Activated naive CD4-positive, alpha-beta T cell (primary cell): ENCODE measurements at places on chromosomes 5 and 9.

DNA sequence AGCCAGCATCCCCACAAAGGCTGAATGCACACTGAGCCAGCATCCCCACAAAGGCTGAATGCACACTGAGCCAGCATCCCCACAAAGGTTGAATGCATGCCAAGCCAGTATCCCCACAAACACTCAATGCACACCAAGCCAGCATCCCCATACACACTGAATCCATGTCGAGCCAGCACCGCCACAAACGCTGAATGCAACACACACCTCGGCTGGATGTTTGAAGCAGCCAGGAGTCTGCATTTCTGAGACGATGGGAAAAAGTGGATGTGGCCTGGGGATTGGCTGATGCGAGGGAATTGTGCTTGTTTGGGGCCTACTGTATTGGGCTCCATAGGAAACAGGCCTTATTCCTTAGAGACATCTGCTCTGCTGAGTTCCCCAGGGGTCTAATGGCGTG, 30.9 kb upstream of the CEP72 start:
- no peak for DNase-seq

- no peak for DNase-seq
These were observed 1.9 kb downstream of the IRGM start for GRCh38 chr5:150848271-150848670.

GRCh38 chr5:39274398-39275085, 55.2 kb upstream of the FYB1 start:
- DNase-seq, result no peak

DNA sequence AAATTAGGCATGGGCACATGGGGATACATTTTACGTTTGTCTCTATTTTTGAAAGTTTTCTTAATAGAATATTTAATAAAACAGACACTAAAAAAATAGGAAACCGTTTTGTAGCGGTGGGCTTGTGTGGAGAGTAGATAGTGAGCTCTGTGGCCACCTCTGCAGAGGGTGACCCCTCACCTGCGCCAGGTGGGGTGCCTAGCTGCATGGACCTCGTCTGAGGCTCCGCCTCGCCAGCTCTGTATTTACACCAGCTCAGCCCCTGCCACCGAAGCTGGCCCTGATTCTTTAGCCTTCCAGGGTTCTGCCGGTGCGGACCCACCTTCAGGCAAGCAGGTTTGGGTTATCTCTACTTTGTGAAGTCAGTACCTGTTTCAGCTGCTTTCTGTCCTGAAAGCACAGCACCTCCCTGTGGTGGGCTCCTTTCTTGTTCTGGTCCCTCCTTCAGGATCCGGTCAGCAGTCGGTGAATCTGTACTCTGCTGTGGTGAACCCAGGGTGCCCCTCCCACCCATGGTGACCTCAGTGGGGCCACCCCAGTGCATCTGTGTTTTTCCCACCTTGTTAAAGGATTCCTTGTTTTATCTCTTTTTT, 105.2 kb upstream of the CACNA1B start:
- DNase-seq, result no peak

- no peak for DNase-seq
These were observed 1.8 kb downstream of the SLF1 start for GRCh38 chr5:94620256-94620655.

- DNase-seq, result no peak
These were observed 4.9 kb downstream of the EXOSC2 start for GRCh38 chr9:130698514-130698913.

- DNase-seq, result no peak
These were observed 27.0 kb downstream of the AQP7 start for GRCh38 chr9:33375238-33375840.

GRCh38 chr9:81465468-81466011, 223.8 kb downstream of the TLE1 start:
- DNase-seq, result no peak

DNA sequence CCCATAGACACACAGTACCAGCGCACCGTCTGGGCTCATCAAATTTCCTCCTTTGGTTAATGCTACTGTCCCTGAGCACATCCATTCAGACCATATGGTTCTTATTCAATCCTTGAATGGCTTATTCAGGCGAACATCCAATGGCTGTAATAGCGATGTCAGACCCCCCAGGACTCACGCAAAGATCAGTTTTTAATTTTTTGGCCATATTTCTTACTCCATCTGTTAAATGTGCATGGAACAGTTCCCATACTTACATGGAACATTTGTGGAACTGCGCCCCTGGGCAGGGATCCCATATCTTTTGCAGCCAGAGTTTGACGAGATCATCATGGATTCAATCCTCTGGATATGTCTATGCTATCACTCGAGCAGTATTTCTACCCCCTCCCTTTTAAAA, 213.2 kb downstream of the ADAMTS6 start:
- no peak for DNase-seq

DNA sequence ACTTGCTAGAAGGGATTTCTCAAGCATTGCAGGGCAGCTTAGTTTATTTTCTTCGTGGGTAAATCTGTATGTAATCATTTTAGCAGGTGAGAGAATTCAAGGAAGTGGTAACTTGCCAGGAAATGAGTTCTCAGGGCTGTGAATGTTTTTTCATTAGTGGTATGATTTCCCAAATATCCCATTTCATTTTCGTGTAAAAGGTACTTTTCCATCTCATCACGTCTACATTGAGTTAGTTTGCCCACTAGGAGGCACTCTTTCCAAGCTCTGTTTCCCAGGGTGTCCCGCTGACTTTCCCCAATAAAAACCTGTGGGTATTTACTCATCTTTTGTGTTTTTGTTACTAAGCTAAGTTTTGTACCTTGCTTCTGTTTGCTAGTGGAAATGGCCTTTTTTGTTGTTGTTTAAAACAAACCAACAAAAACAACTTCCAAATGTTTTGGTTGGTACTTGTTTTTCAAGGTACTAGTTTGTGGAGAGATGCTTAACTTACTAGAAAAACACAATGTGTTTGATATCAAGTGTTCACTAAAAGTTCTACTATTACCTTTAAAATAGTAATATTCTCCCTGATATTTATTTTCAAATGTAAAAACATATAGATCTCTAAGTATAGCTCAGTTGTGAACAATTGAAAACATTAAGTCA, 373.6 kb downstream of the ADGRV1 start:
- DNase-seq, result no peak

DNA sequence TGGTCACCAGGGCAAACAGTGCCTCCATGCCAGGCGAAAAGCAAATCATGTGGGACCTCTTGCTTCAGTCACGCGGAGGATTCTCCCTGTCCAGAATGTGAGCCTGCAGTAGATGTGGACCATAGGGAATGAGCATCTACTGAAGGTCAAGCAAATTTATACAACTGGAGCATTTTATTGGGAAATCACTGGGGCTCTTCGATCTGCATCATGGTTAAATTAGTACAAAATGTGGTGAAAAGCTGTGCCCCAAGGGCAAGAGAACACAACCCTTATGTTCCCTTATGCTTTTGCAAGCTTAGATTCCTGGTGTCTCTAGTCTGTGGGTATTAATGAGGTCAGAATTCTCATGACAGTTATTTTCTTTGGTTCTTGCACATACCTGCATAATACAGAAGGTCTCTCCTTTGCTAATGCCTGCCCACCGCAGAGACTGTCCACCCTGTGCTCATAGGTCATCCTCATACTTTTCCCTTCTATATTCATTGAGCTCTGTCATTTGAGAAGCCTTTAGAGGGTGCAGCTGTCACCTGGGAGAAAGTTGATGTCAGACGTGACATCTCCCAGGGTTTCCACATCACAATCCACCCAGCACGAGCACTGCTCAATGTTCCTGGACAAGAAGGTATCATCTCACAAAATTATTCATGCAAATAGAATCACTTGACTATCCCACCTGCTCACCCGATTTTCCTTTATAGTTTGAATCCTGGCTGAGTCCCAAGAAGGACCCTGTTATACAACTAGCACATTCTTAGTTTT, 111.7 kb downstream of the NXNL2 start:
- DNase-seq, result no peak

- DNase-seq, result no peak
These were observed 24.6 kb downstream of the BICD2 start for GRCh38 chr9:92740009-92740408.

DNA sequence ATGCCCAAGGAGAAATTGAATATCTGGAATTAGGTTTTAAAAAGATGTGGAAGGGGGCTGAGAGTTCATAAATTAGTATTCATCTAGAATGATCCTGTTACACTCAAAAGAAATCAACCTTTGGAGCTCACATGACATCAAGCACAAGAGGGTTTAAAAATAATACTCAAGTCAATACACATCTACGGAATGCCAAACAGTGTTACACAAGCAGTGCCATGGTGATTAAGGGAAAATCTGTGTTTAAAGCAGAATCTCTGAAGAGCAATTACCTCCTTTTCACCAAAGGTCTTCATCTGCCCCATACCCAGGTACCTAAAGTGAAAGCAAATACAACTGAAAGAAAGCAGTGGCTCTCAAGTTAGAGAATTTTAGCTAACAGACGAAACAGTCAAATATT, 261.6 kb downstream of the NFIB start:
- DNase-seq, result no peak

DNA sequence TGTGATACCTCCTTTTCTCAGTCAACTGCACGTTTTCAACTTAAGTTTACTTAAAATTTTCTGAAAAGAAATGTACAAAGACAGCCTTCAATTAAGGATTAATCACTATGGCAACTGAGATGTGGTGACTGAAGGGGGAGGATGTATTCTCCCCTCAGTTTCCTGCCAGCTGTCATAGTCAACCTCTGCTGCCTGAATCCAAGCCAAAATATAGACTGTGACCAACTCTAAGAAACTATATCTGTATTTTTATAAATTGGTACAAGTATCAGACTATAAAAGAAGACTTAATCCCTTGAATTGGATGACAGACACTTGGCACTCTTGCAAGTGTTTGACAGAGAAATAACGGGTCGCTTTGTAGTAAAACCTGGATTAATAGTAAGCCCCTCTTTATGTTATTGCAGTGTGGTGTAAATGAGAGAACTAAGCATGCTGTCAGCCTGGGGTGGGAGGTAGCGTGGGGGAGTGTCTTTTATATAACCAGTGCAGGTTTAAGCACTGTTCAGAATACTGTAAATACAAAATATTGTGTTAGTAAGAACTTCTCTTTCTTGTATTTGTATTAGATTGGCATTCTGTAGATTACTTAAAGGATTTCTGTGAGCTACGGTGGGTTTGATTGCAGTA, 106.4 kb downstream of the ERCC6L2 start:
- no peak for DNase-seq

DNA sequence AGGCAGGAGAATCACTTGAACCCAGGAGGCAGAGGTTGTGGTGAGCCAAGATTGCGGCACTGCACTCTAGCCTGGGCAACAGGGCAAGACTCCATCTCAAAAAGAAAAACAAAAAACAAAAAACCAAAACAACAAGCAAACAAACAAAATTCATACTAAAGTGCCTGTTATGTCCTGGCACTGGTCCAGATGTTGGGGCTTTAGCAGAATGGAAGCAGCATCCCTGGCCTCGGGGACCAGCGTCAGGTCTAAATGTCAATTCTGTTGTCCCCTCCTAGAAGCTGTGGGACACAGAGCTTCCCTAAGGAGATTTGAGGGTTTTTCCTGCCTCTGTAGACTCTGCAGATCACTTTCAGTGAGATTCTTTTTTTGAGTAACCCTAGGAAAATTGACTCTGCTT, 26.2 kb downstream of the PPARGC1B start:
- no peak for DNase-seq

- no peak for DNase-seq
These were observed 148.4 kb downstream of the MAPKAP1 start for GRCh38 chr9:125558453-125559092.

DNA sequence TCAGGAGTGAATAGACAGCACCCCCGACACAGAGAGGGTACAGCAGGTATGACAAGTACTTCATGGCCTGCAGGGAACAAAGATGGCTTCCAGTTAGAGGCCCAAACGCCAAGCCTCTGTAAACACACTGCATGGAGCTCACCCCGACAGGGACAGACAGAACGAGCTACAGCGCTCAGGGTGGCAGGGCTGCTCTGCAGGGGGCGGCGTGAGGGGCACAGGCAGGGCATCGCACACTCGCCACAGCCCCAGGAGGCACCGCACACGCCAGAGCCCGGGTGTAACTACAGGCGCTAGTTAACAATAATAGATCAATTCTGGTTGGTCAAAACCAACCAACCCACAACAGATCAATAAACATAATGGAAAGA, 21.1 kb downstream of the CLPTM1L start:
- DNase-seq, result no peak

- no peak for DNase-seq
These were observed 24.1 kb upstream of the PCSK5 start for GRCh38 chr9:75866273-75866871.

GRCh38 chr5:56520986-56521730, 288.0 kb upstream of the ANKRD55 start:
- DNase-seq, result no peak

- DNase-seq, result no peak
These were observed 77.2 kb downstream of the COL15A1 start for GRCh38 chr9:99020786-99021436.

GRCh38 chr5:40743771-40744170, 12.0 kb downstream of the TTC33 start:
- DNase-seq, result no peak

DNA sequence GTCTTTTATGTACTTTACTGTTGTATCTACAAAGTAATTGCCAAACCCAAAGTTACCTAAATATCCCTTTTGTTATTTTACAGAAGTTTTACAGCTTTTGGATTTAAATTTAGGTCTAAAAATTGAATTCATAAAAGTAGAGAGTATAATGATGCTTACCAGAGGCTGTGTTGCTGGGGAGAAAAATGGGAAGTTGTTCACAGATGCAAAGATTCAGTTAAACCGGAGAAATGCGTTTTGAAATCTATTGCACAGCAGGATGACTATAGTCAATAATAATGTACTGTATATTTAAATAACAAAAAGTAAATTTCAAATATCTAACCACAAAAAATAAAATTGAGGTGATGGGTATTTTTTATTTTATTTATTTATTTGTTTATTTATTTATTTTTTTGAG, 2.6 kb upstream of the ANKRD18A start:
- DNase-seq, result no peak

DNA sequence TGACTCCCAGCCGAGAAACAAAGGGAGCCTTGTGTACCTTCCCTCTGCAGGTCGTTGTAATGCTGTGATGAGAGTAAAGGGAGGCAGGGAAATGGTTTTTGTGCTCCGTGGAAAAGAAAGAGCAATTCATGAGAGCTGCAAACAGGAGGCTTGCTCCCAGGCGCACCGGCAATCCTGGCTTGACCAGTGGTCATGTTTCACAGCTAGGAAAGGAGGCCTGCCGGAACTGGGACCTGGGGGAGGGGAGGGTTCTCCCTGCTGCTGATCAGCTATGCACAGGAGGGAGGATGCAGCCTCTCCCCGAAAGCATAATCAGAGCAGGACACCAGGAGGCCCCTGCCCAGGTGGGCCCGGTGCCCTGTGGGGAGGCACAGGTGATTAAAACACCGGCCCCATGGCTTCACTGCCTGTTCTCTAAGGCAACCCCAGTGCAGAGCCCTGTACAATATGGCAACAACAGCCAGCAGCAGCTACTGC, 131.3 kb downstream of the ZDHHC21 start:
- DNase-seq, result no peak

- no peak for DNase-seq
These were observed 118.3 kb downstream of the PIK3R1 start for GRCh38 chr5:68333649-68334552.
